ENCODE measurements at places on chromosomes 4 and X.
A peak's percentile ranks its signal among the peaks of the same experiment; 100 is the strongest.

- DNase-seq: no peak
Observed at GRCh38 chr4:8272472-8273428, 3.2 kb downstream of the HTRA3 start.

GRCh38 chr4:112637552-112637866 lies 566 bp downstream of the LARP7 start:
- DNase-seq: no peak

GRCh38 chr4:114146947-114147618 lies 167.6 kb upstream of the ARSJ start:
- no peak for DNase-seq

GRCh38 chr4:150395872-150396271 lies 186.1 kb upstream of the MAB21L2 start:
- DNase-seq: no peak

- peak; percentile 14 for DNase-seq
Observed at GRCh38 chr4:155629183-155629825, 37.3 kb upstream of the GUCY1A1 start.

DNA sequence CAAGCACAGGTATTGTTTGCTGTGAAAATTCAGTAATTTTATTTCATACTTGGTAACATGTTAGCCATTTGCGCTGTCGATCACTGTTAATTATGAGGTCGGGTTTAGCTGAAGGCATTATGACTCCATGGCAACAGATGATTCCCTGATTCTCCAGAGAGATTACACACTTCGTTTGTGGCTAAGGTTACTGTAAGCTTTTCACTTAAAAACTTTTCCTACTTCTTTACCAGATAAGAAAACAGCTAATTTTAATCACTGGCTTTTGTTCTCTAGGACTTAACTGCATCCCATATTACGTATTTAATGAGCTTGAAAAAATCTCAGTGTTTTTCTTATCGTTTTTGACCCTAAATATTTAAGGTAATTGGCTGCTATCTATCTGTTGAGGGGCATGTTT lies 2.1 kb downstream of the GSTCD start:
- no peak for DNase-seq

DNA sequence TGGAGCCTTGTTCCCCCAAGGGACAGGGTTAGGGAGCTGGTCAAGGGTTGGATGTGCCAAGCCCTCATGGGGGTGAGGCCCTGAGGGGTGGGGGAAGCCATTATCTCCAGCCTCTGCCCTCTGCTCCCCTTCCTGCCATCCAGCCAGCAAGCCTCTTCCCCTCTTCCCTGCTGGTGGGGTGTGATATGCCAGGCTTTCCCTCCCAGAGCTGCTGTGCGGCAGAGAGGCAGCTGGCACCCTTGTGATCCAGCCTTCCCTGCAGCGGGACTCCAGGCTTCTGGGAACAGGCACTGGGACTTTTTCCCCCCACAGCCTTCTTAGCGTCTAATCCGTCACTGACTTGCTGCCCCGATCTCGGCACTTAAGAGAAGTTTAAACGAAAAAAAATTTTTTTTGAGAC lies 6.3 kb downstream of the SSR4 start:
- no peak for DNase-seq

- DNase-seq: no peak
Observed at GRCh38 chrX:18701621-18702361, 5.7 kb upstream of the PPEF1 start.

- DNase-seq: no peak
Observed at GRCh38 chrX:133482056-133482952, 67.0 kb upstream of the GPC4 start.

- DNase-seq: no peak
Observed at GRCh38 chrX:63785708-63786040, 660 bp upstream of the ARHGEF9 start.

- DNase-seq: no peak
Observed at GRCh38 chrX:16164748-16165147, 2.5 kb upstream of the MAGEB17 start.

GRCh38 chr4:82293304-82293703 lies 80.5 kb downstream of the HNRNPD start:
- no peak for DNase-seq

DNA sequence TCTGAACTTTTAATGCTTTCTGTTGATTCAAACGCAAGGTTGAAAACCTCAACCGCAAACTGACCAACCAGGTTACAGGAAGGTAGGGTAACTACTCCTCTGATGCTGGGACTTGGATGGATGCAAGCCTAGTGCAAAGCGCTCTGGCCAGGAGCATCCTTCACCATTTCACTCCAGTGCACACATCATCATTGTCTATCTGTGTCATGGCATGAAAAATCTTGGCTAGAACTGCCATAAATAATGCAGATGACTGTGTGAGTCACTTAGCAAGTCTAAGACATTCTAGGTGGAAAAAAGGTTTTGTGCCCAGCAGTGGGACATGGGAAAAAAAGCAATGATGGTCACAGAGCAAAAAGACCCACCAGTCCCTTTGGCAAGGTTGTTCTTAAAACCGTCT lies 10.9 kb downstream of the ADGRA3 start:
- no peak for DNase-seq
